Mucosa of gallbladder (tissue), 1 donor: ENCODE measurements at places on chromosomes 5 and 9. TPM values are rescaled to one million over a fixed set of nuclear protein-coding genes. Genes with fewer than 3 reads are reported as not detected.

DNA sequence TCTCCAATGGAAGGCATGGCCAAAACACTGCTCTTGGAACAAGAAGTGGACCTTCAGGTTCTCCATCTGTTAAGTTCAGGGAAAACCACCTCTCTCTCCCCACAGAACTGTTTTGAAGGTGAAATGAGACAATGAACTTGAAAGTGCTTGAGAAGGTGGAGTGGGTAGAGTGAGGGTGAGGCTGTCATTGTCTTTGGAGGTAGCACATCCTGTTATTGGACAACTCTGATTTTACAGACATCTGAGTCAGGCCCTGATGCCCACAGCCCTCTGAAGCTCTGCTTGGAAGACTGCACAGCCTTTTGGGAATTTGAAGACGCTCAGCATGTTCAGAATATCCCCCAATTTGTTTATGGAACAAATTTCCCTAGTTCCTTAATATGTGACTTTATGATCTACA is 27.6 kb upstream of the TEX48 start:
- no peak for DNase-seq

- no peak for DNase-seq
These were observed 9.4 kb upstream of the MAMDC2 start for GRCh38 chr9:70034271-70034711.

Gene SLC6A7
- total RNA-seq: not detected

Gene CFAP157
- total RNA-seq: 1.4 TPM

DNA sequence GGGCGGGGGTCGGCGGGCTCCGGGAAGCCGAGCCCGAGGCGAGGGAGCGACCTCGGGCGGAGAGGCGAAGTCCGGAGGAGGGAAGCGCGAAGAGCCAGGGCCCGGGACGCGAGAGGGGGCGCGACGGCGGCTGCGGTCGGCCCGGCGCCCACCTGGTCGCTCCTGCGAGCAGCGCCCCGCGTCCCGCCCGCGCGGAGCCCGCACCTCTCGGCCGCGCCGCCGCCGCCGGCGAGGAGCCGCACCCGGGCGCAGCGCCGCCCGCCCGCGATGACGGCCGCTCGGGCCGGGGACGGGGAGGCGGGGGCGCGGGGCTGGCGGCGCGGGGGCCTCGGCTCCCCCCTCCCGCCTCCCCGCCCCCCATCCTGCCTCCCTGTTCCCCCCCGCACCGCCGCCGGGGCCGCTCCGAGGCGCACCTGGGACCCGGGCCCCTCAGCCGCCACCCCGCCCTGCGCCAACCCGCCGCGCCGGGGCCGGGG is 2.6 kb downstream of the NR5A1 start:
- no peak for DNase-seq

- DNase-seq: no peak
These were observed 122.5 kb upstream of the ZNF618 start for GRCh38 chr9:113753398-113754119.

Gene CLIC3
- total RNA-seq: 2.2 TPM

DNA sequence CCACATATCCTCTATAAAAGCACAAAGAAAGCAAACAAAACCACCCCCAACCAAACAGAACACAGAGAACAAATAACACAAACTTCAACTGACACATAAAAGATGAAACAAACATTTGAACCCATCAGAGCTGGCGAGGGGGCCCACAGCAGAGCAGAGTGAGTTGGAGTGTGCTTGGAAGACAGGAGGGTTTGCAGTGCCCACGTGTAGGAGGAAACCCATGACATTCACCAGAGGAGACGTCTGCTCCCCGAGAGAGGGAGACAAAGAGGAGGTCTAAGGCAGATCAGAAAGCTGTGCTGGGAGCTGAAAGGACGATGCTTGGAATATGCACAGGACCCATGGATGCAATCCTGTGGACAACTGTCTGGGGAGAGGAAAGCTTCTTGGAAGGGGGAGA is 27.0 kb downstream of the MRPL36 start:
- no peak for DNase-seq

DNA sequence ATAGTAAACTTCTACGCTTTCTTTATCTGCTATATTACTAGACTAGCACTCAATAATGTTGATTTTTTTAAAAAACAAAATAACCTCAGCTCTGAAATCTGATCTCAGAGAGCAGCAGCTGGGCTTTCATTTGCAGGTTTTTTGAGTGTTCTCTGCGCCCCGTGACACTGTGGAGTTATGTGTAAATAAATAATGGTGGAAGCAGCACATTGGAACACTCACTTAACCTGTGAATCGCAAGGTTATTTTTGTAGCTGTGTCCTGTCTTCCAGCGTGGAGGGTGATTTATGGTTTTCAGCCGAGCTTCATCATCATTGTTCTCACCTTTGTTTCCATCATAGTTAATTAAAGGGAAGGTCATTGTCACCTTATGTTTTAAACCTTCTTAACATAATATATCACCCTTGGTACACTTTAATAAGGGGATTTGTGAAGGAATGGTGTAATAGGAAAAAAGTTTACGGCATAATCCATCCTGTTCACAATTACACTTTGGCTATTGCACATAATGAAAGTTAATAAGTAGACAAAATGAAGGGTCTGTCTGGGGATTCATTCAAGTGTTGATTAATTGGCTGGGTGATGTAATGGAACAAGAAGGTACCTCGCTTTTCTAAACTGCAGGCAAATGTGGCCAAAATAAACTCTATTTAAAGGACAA is 493.3 kb upstream of the ADAMTS16 start:
- DNase-seq: no peak

Gene SLC26A2
- total RNA-seq: 8.7 TPM

GRCh38 chr5:180736536-180736935 is 3.3 kb downstream of the OR2Y1 start:
- no peak for DNase-seq
